ENCODE measurements at places on chromosomes 6 and 20. TPM values are rescaled to one million over a fixed set of nuclear protein-coding genes. Genes with fewer than 3 reads are reported as not detected.

- no peak for DNase-seq
Measured at GRCh38 chr6:170106906-170107525, 183.9 kb downstream of the DLL1 start.

- no peak for DNase-seq
Measured at GRCh38 chr6:140782941-140783340, 1349.8 kb upstream of the GJE1 start.

DNA sequence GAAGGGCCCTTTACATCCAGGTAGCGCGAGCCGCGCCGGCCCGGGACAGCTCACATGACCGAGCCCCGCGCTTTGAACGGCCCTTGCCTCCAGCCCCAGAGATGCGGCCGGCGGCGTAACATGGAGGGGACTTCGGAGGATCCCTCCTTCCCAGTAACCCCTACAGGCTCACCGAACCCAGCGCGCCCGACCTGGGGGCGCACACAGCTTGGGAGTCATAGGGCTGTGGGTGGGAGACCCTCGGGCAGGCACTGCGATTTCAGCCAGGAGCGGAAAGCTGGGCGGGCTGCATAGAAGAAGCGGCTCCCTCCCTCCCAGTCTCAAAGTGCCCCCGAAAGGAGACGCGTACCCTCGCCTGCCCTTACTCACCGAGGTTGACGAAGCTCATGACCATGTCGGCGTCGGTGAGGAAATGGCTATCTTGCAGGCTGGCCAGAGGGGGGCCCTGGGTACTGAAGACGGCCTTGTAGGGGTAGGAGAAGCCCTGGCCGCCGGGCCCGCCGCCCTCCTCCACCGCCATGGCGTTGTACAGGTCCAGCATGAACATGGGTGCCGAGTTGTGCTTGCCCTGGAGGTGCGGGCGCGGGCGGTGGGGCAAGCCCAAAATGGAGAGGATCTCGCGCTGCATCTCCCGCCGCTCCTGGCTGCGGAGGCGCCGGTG lies 975 bp downstream of the BMP7 start:
- DNase-seq: no peak

DNA sequence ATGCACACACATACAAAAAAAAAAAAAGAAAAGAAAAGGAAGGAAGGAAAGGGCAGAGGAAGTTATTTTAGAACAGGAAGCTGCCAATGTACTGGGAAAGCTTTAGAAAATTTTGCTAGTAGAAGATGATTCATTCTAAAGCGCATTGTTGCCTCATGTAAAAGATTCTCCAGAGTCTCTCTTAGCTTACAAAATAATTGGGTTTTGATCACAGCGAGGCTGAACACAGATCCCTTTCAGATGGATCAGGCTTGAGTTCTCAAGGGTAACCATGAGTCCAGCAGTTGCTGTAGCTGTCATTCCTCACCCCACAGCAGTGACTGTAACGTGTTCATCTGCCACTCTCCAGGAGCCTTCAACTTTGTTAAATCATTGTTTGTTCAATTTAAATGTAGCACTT lies 81.9 kb downstream of the PHACTR2 start:
- no peak for DNase-seq

DNA sequence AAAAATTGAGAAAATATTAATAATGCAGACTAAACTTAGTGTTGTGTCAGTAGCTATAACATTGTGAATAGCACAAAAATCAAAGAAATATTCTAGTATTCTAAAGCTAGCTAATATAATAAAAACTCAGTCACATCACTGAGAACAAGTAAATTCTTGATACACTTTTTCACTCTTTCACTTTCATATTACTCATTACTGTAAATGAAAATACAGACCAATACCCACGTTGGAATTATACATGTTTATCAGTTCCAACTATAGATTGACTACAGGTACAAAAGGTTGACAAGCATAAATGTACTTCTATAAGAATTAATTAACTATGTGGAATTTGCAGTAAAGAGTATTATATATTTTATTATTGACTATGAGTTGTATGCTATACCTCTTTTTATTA lies 1043.4 kb upstream of the FLRT3 start:
- DNase-seq: no peak

The LGSN gene
- not detected for total RNA-seq

The GABRR1 gene
- 0.39 TPM for total RNA-seq
